ENCODE measurements at places on chromosomes 1 and 21.

DNA sequence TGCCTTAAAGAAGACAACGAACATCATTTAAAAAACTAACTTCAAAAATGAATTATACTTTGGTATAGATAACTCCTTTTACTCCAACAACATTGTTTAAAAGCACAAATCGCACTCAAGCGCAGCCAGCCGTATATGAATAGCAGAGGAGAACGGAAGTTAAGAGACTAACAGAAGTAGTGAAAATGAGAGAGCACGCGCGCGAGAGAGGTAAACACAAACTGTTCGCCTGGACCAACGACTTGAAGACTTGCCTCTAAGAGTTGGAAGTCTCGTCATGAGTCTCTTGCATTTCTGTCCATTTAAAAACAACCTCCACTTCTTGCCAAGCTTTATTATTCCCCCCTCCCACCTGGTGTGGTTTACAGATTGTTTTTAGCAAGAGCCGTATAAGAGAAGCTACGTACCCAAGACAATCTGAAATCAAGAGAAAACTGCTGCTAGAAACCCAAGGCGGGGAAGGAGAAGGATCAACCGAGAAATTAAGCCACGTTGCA, 479 bp downstream of the SELENOF start:
- DNase-seq: no peak

- DNase-seq: no peak
Measured at GRCh38 chr1:104526158-104526795, 776.6 kb downstream of the AMY1C start.

DNA sequence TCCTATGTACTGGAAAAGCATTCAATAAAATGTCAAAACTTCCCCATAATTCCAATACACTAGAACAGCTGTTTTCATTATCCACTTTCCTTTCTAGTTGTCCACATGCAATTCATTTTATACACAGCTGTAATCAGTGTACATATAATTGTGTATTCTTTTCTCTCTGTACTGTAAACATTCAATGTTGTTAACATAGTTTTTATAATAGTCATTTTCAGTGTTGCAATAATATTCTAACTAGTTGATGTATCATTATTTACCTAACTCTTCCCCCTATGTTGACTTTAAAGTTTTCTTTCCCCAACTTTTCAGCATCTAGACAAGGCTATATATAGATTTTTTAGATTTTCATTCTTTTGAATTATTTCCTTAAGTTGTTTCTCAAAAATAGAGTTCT, 44.4 kb downstream of the DIPK1A start:
- no peak for DNase-seq

GRCh38 chr1:118116909-118117308, 68.1 kb downstream of the SPAG17 start:
- DNase-seq: no peak

DNA sequence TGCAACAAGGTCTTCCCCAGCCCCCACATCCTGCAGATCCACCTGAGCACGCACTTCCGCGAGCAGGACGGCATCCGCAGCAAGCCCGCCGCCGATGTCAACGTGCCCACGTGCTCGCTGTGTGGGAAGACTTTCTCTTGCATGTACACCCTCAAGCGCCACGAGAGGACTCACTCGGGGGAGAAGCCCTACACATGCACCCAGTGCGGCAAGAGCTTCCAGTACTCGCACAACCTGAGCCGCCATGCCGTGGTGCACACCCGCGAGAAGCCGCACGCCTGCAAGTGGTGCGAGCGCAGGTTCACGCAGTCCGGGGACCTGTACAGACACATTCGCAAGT, 3.8 kb downstream of the ZBTB18 start:
- DNase-seq: no peak

GRCh38 chr1:207970329-207971233, 59.7 kb upstream of the CD34 start:
- no peak for DNase-seq

DNA sequence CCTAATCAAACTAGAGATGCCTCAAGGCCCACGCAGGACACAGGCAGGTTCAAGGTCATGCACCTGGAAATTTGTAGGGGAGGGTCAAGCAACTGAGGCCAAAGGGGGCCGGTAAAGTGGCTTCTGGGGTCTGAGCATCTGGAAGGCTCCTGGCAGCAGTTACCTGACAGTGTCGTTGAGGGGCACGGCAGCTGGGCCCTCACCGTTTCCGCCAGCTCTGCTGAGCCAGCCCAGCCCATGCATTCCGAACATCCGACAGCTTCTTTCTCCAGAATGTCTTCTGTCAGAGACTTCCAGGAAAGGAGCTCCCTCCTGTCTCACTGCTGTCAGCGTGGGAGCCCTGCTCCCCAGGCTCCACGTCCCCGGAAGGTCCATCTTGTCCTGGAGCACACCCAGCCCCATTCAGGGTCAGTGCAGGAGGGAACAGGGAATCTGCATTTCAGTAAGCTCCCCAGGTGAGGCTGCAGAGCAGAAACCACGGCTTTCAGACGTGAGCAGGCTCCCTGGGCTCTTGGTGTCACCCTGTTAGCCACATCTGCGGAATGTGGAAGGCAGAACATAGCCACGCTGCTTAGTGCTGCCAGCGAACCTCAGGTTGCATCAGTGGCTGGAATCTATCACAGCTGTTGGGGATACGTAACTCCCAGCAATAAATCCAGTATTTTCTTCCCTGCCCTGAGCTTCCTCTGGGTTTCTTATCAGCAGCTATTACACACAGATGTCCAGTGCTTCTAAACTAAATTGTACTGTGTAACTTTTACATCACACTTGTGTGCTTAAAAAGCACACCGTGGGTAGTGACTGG, 36.3 kb upstream of the FAM3B start:
- no peak for DNase-seq

DNA sequence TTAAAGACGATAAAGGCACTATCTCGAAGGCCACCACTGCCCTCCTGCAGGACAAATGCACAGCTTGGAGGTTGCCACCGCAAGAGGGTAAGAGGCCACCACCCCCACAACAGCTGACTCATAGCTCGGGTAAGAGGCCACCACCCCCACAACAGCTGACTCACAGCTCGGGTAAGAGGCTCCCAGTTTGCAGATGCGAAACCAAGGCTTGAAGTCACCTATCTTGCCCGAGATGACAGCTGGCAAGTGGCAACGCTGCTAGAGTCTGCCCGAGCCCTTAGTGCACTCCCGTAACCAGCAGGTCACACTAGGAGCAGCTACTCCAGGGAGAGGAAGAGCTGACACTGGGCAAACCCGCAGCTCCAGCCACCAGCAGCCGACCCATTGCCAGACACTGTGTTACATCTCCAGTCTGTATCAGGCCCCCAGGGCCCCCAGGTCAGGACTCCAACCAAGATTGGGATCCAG, 17.1 kb upstream of the SPSB1 start:
- peak; percentile 80 for DNase-seq

- no peak for DNase-seq
Measured at GRCh38 chr1:7251454-7251800, 466.2 kb downstream of the CAMTA1 start.

- DNase-seq: no peak
Measured at GRCh38 chr21:15436031-15436430, 293.8 kb upstream of the USP25 start.

DNA sequence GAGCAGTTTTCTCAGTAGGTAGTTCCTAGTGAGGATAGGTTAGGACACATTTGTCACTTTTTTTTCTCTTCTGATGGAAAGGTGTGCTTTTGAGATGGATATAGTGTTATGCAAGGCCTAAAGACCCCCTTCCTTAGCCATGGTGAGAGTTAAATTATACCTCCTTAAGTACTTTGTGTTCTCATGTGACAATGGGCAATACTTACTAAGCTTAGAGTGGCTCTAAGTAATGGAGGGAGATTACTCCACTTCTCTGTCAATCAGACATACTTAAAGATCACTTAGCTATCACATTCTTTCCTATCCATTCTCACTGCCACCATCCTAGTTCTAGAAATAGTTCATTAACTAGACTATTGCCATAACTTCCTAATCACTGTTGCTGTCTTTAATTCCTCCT, 265.6 kb downstream of the PBX1 start:
- no peak for DNase-seq

GRCh38 chr1:150068109-150068435, 496 bp downstream of the VPS45 start:
- no peak for DNase-seq

- no peak for DNase-seq
Measured at GRCh38 chr1:19640363-19641316, 3.5 kb upstream of the NBL1 start.

GRCh38 chr1:108107658-108108057, 92.5 kb downstream of the SLC25A24 start:
- DNase-seq: no peak

DNA sequence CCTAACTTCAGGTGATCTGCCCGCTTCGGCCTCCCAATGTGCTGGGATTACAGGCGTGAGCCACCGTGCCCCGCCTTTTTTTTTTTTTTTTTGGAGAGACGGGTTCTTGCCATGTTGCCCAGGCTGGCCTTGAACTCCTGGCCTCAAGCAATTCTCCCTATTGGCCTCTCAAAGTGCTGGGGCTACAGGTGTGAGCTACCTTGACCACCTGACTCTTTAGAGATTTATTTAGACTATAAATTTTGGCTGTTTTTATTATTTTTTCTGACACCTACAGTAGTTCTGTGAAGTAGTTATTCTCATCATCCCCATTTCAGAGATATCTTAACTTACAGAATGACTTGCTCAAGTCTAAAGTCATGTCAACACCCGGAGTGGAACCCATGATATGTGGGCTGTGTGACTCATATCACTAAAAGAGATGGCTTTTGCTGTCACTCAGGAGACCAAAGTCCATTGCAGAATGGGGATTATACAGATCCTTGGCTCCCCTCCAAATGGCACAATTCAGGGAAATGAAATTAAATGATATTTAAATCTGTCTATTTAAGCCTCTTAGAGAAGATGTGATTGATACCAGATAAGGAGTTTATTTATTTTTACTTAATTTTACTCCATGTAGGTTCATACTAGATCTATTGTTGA, 93.2 kb downstream of the CTH start:
- DNase-seq: no peak

DNA sequence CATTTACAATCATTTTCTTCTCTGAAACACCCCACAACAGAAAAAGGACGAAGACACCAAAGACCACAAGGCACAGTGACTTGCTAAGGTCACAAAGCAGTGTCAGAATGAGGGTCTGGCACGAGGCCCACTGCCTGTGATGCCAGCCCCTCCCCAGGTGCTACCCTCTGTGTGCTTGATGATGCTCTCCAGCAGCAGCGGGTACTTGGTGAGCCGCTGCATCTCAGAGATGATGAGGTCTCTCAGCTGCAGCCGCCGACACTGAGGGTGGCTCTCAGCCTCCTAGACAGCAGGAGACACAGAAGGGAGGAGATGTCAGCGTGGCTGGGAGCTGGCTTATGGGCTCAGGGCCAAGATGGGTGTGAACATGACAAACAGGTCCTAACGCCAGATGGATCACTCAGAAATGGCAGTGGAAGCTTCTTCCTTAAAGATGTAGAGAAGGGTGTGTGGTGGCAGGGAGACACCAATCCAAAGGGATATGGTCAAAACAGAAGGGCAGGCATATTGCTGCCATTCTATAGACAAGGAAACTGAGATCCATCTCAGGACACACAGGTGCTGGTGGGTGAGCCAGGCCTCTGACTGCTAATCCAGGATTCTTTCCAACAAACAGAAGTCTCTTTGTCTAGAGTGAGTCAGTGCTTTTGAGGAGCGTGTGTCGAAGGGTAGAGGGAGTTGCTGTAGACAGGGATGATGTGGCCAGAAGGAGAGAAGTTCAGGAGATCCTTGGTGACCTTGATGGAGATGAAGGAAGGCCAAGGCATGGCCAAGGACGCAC, 25.6 kb downstream of the LRRC71 start:
- DNase-seq: no peak

GRCh38 chr1:194069168-194069830, 882.9 kb upstream of the B3GALT2 start:
- DNase-seq: peak; percentile 11

DNA sequence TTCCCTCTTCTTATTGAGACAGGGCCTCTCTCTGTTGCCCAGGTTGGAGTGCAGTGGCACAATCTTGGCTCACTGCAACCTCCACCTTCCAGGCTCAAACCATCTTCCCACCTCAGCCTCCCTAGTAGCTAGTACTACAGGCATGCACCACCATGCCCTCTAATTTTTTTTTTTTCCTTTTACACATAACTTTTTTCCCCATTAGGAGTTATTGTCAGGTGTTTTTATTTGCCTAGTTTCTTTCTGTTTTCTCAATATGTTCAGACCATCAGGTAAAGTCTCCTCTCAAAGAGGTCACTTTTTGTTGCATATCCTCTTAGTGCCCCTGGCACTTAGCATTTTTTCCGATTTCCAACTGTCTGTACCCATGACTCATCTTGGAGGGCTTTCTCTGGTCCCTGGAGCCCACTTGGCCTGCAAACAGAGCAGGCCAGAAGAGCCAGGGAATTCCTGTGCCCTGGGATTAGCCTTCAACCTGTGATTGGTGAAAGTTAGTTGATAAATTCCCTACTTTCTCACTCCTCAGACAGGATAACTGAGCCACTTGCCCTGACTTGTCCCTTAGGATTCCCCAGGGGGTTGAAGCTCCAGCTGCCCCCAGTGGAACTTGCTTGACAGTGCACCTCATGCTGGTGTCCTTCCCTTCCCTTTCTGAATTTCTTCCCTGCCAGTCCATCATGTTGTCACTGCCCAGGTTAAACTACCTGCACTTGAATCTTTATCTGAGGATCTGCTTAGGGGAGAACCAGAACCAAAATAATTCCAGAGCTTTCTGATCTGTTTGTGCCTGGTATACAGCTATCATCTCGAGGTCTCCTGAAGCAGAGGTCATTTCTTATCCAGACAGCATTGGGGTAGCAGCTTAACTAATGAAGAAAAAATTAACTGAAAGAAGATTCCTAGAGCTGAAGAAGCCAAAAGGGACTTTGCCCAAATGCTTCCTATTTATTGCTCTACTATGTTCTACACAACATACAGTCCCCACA, 2.4 kb downstream of the NTPCR start:
- DNase-seq: no peak

DNA sequence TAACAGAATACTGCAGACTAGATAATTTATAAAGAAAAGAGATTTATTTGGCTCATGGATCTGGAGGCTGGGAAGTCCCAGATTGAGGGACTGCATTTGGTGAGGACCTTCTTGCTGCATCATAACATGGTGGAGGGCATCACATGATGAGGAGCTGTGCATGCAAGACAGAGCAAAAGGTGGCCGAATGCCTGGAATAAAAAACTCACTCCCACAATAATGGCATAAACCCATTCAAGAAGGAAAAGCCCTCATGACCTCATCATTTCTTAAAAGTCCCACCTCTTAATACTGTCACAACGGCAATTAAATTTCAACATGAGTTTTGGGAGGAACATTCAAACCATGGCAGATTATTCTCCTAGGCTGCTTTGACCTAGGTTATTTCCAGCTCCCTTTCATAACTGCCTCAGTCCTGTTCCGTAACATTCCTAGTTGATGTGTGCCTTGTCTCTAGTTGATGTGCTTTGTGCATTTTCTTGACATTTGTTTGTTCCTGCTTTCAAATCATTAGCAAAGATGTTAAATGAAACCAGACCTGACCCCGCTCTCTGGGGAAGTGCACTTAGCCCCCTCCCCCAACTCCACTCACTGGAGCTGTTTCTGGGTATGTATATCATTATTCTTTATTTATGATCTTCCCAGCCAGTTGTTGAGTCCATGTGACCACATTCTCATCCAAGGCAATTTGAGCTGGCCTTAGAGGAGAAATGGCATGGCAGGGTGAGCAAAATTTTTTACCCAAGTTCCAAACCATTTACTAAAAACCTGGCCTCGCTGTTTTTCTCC, 148.5 kb downstream of the GDAP2 start:
- DNase-seq: no peak
